ENCODE measurements at places on chromosomes 2 and 18.

DNA sequence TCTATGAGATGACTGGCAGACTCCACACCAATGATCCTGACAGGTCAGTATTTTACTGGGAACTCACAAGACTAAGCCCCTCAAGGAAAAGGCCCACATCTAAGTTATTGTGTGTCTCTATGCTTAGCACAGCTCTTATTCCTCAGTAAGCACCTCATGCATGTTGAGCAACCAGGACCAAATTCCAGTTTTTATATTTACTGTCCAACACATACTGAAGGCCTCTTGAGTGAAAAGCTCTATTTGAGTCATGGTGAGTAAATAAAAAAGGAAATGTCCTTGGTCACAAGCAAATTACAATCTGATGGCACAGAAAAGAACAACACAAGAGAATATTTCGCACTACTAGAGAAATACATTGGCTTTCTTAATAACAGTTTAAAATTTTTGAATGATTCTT lies 87.9 kb upstream of the ETAA1 start:
- DNase-seq, result no peak

- DNase-seq, result no peak
Measured at GRCh38 chr2:97935719-97936161, 60.0 kb downstream of the TMEM131 start.

- no peak for DNase-seq
Measured at GRCh38 chr18:22385718-22386117, 32.0 kb downstream of the CTAGE1 start.

DNA sequence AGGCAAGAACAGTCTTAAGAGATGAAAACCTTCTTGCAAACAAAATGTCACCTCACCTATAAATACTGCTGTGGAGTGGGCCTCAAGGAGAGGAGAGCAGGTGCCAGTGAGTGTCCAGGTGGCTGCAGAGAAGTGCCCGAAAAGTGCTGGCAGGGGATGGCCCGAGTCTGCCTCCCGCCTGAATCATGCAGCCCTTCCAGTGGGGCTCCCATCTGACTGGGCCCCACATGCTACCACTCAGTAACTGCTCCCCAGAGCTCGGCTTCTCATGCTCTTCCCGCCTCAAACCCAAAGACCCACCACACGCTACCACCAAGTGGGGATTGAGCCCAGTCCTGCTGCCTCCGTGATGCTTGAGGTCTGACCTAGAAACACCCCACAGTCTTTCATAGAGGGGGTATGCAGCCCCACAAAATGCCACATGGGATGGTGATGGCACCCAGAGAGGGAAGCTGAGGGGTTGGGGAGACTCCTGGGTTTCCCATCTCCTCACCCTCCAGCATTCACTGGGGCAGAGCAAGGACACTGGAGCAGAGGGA lies 7.4 kb downstream of the HS6ST1 start:
- DNase-seq, result no peak

All from stimulated activated CD8-positive, alpha-beta memory T cell treated with anti-CD3 and anti-CD28 coated beads, Interleukin-7, amount 100 ng/mL, for 24 hours (primary cell).